ENCODE measurements at places on chromosomes 4 and X.

DNA sequence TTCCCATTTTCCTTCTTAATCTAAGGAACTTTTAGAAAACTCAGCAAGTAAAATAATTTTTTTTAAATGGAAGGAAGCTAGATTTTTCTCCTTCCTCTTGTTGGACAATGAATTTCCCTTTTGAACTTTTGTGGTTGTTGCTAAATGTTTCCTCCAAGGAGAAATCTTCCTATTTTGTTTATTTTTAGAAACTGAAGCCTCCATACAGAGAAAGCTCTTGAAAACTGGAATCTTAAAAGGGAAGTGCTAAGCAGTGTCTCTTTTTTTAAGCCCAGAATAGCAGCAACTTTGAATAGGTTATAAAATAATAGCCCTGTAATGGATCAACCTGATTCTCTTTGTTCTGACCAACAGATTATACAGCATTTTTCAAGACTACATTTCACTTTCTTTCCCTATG is 15.1 kb upstream of the DCLK2 start:
- no peak for DNase-seq

DNA sequence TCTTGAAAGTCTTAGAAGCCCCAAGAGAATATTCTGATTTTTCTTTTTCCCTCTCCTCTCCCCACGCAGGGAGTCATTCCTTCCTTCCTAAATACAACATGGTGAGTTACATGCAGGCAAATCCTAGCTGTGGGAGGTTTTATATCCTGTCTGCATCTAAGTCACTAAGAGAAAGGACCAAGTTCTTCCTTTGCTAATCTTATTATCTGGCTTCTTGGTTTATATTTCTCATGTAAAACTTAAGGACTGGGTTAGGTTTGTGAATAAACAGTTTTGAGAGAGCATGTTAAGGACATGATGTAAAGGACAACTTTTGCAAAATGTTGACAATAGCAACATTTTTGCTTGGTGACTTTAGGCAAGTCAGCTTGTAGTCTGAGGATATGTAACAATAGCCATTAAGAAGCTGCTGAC is 5.1 kb upstream of the CXCL9 start:
- no peak for DNase-seq

- DNase-seq, result no peak
These were observed 26.0 kb upstream of the IQCM start for GRCh38 chr4:149841686-149842085.

GRCh38 chrX:75061701-75062100 is 94.4 kb downstream of the ABCB7 start:
- DNase-seq, result no peak

DNA sequence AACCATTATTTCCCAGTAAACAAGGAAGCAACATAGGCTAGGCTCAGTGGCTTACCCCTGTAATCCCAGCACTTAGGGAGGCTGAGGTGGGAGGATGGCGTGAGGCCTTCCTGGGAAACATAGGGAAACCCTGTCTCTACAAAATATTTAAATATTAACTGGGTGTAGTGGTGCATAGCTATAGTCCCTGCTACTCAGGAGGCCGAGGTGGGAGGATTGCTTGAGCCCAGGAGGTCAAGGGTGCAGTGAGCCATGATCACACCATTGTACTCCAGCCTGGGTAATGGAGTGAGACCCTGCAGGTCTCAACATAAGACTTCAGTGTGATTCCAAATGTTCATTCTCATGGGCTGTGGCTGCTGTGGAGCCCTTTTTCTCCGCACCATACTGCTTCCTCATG is 34.9 kb downstream of the FHDC1 start:
- DNase-seq, result no peak

GRCh38 chrX:113747274-113747973 is 836.5 kb upstream of the HTR2C start:
- no peak for DNase-seq

DNA sequence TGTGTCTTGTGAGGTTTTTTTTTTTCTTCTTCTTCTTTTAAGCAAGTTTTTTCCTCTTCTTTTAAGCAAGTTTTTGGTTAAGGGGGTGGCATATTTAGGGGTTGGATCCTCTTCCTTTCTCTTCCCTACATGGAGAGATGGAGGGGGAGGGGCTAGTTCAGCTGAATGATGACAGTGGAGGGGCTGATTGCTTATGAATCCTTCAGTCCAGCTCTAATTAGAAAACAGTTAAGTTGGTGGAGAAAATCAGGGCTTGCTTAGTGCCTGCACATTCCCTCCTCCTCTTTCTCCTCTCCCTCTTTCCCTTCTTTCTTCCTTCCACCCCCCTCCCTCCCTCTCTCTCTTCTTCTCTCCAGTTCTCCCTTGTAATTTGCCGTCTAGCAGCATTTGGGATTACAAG is 4.4 kb upstream of the HAND2 start:
- DNase-seq, result no peak

- DNase-seq, result no peak
These were observed 682.0 kb downstream of the KCTD8 start for GRCh38 chr4:43766648-43767047.

GRCh38 chr4:112939901-112940300 is 109.6 kb upstream of the ANK2 start:
- DNase-seq, result no peak

DNA sequence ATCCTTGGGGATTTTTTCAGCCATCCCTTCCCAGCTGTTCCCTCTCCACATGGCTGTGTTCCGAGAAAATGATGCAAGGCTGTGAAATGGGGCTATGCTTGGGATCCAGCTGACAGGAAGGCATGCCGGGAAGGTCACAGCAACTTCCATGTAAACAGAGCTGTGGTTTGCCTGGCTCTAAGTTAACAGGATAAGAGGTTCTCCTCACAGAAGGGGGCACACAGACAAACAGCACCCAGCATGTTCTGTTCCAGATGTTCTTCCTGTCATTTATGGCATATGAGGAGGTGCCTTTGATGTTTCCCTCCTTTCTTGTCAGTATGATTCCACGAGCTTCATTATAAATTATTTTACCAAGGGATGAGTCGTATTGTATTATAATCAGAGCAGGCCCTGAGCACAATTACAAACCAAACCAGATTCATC is 220.7 kb downstream of the ANTXR2 start:
- no peak for DNase-seq

DNA sequence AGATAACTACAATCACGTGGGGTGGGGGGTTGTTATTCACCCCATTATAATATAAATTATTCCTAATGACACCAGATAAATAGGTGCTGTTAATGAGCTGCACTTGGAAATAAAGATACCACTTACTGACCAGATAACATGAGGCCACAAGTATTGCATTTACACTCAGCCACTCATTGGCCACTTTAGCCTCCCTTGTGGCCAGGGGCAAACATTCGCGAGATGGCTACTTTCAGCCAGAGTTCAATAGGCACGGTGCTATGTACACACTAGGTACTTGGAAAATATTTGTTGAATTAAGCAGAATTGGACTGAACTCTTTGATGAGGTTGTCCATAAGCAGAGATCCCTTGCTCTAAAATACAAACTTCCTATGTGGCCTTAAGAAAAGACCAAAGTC is 713.7 kb upstream of the TENM3 start:
- no peak for DNase-seq

GRCh38 chrX:38937926-38938325 is 136.7 kb downstream of the MID1IP1 start:
- no peak for DNase-seq

- DNase-seq, result no peak
These were observed 424.5 kb upstream of the NR3C2 start for GRCh38 chr4:148866666-148867065.

- DNase-seq, result no peak
These were observed 384.2 kb downstream of the SH3BGRL start for GRCh38 chrX:81586096-81586495.

DNA sequence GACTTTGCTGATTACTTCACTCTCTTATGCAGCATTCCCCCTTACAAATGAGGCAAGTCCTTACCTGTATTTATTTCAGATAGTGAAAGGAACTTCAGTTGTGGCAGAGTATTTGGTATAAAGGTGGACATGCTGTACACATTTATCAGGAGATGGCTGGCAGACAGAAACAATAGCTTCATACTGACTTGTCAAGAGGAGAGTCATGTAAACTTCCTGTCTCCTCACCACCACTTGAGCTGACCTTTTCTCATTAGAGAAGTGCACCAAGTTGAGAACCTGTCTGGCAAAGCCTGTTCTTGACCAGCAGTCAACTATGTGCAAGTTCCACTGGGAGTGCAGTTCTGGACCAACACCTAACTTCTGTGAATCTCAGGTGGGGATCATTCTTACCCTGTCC is 80.8 kb downstream of the LARP1B start:
- DNase-seq, result no peak

DNA sequence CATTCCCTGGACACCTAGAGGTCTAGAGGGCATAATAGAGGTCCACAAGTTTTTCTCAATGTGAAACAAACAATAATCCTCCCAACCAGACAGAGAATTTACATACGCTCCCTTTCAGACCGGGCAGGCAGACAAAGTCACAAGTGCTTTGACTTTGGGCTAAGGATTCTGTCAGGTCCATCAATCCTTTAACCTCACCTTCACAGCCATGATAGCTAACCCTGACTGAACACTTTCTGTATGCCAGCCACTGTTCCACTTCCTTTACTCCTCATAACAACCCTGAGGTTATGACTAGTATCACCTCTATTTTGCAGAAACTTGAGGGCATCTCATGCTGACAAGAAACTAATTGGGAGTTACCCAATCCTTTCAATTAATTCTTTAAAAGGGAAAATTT is 118.8 kb upstream of the AFF2 start:
- DNase-seq, result no peak

DNA sequence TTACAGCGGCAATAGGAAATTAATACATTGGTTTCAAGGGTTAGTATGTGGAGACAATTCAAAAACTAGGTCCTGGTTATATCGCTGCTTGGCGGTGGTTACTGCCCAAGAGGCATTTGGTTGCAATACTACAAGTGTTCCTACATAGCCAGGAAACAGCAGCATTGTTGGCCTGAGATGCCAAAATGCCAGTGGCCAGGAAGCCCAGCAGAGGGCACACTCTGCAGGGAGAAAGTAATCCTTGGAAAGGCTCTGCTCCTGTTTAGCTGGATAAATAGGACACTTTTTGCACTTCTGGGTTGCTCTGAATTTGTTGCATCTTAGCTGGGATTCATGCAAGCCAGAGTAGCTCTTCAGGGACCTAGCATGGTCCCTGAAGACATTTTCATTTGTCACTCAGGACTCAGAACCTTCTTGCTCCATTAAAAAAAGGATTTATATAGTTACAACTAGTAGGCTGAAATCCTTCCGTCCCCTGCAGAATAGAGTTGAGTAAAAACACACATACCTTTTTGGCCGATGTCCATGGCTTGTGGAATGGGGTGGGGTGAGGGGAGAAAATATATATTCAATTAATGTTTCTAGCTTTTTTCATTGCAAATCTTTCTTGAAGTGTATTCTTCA is 8.1 kb upstream of the GPR119 start:
- DNase-seq, result no peak

DNA sequence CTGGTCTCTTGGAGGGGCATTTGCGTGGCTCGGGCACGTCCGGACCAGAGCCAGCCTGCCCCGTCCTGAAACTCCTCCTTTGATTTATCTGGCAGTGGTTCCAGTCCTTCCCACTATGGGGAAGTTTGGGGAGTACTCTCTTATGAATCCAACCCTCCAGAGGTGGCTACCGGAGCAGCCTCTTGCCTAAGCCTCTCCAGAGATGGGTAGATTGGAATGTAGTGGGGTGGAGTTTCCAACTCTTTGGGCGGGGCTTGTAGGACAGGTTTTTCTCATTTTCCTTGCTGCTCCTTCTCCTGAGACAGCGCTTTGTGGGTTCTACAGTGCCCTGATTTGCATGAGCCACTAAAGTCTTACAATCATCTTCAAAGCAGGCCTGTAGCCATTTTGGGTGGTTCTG is 60.1 kb upstream of the XAGE1B start:
- no peak for DNase-seq

GRCh38 chr4:130186931-130187330 is 1091.0 kb downstream of the C4orf33 start:
- no peak for DNase-seq

DNA sequence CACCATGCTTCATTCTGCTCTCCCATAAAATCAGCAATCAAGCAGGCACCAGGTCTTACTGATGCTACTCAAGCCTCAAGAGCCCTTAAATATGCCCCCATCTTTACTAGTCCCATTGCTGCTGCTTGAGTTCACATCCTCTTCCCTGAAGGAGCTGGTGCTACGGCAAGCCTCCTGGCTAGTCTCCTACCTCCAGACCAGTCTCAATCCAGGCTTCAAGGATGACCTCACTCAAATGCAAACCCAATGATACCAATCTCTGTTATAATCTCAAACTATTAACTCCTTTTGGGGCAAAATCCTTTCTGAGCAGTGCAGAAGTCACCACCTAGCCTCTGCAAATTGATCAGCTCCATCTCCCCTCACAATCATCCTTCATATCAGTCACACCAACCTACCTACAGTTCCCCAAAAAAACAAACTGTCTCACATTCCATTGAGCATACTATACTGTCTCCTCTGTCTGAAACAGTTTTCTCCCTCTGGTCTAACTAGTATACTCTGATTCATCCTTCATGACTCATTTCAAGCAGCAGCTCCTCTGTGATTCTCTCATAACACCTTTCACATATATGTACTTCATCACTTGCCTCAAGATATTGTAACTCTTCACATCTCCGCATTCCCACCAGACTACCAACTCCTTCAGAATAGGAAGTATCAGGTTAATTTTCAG is 30.0 kb downstream of the PAPSS1 start:
- DNase-seq, result no peak

DNA sequence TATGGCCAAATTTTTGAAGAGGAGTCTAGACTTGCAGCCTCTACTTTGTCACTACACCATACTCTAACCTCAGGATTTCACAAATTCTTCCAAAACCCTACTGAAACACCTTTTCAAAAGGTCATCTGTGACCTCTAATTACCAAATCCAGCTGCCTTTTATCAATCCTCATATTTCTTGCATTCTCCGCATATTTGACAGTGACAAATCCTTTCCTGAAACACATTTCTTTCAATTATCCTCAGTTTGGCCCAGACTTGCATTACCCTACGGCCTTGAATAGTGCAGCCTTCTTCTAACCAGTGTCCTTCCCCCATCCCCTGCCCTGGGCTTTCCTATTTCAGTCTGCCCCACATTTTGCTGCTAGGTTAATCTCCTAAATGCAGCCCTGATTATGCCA is 25.5 kb downstream of the MID2 start:
- no peak for DNase-seq

- no peak for DNase-seq
These were observed 280.8 kb upstream of the NOCT start for GRCh38 chr4:138734746-138735145.

DNA sequence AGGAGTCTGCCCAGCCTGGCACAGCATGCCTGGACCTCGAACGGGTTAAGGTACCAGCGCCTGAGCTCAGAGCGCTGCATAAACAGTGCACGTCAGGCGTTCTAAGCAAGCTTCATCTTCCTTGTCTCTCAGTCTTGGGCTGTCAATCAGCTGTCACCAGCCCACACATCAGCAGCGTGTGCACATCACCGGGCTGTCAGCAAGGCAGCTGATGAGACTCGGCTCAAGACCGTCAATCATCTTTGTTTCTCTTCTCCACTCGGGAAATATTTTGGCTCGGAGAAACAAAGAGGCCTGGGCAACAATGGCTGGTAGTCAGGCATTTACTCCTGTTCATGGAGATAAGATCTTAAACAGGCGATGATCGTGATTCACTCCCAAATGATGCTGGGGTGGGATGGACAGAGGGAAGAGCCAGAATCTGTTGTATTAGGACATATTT is 141.3 kb downstream of the LDB2 start:
- no peak for DNase-seq

- no peak for DNase-seq
These were observed 275.4 kb upstream of the PITX2 start for GRCh38 chr4:110898290-110898689.

All from activated gamma-delta T cell treated with anti-CD3 and anti-CD28 coated beads, Interleukin-2, amount 50 U/mL, for 16 hours (primary cell).